ENCODE measurements at places on chromosomes 12 and 14.
A peak's percentile ranks its signal among the peaks of the same experiment; 100 is the strongest.

DNA sequence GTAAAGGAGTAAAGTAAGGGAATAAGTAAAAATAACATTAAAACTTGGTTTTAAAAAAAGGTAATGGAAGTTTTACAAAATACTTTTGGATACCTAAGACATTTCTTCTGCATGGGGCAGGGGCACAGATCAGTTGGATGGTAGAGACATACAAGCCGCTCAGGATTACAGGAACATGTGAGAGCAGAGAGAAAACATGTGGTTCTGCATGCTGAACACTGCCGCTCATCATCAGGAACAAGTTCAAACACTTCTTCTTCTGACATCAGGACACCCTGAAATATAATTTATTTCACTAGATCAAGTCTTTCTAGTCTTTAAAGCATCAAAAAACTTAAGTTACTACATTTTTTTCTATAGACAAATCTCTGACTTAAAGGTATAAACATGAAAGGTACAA, 60.9 kb upstream of the SLC6A13 start:
- DNase-seq: no peak

DNA sequence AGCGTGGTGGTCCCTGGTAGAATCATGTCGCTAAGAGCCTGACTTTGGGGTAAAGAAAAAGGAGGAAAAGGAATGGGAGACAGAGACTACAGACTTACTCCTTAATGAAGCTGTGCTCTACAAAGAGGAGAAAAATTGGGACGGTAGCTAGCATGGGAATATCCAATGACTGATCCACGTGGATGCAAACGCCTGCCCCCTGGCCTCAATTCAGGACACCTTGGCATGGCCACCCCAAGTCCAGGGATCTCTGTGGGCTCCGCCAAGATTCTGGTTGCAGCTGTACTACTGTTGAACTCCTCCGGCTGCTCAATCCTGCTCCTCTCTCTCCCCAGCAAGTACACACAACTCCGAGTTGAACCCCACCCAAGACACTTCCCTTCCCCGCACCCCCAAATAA, 70.5 kb upstream of the DIO3 start:
- no peak for DNase-seq

DNA sequence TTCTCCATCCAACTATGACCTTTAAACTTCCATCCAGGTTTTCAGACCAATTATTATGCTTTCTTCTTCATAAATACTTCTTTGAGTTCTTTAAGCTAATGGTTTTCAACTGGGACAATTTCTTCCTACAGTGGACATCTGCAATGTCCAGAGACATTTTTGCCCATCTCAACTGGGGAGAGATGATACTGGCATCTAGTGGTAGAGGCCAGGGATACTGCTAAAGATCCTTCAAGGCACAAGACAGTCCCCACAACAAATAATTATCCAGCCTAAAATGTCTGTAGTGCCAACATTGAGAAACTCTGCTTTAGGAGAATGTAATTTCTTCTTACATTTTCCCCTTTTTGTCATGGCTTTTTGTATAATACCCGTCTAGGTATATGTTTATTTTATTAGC, 10.6 kb downstream of the TRHDE start:
- DNase-seq: no peak

- DNase-seq: no peak
Measured at GRCh38 chr12:94282675-94283074, 134.3 kb downstream of the PLXNC1 start.

DNA sequence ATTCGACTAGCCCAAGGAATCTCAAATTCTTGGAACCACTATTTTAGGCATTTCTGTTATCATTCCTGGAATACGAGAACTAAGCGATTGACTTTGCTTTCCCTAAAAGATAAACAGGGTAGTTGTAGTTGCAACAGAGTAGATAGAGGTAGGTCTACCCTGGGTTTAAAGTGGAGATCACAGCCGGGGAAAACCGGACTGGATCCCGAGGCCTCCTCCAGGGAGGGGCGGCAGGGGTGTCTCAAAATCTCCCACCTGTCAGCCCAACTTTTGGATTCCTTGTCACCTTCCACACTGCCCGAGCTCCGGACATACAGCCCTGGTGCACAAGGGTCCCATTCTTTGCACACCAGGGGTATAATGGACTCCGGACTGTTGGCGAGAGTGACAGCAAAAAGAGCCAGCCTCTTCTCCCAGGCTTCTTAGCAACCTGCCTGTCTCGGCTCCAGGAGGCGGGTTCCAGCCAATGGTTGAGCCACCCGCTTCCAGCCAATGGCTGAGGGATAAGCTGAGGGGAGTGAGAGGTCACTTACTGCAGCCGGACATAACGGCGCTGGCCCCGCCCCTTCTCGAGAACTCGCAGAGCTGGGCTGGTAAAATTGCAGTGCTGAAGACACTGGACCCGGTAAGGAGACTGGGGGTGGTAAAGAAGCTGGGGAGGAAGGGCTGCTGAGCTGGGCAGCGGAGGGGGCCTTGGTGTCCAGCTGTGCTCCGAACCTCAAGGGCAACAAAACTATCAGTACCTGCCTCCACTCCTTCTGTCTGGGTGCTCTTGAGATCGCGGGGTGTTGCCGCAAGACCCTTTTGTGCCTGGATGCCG, at the start of gene SUOX:
Gene SUOX (plus strand): TSS at position 562 of the 820 bp plus-strand sequence. CDS start 4,946 bp downstream, outside the sequence.
- DNase-seq: peak; percentile 98

DNA sequence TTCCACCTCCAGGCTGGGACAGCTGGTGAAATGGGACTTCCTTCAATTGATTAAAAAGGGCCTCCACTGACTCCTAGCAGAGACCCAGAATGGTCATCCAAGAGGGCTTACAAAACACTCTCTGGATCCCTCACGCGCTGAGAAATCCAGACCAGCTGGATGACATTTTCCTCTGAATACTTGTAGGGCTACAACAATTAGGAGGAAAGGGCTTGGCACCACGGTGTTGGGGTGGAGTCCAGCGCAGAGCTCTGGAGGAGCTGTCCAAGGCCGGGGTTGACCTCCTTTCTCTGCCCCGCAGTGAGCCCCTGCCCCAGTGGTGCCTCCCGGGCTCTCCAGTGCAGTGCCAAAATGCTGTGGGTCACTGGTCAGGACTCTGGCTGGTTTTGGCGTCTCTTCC, 189.0 kb upstream of the CCND2 start:
- DNase-seq: no peak

GRCh38 chr12:67694306-67694900, 45.9 kb downstream of the DYRK2 start:
- no peak for DNase-seq

- no peak for DNase-seq
Measured at GRCh38 chr12:50514526-50515276, 9.9 kb downstream of the DIP2B start.

DNA sequence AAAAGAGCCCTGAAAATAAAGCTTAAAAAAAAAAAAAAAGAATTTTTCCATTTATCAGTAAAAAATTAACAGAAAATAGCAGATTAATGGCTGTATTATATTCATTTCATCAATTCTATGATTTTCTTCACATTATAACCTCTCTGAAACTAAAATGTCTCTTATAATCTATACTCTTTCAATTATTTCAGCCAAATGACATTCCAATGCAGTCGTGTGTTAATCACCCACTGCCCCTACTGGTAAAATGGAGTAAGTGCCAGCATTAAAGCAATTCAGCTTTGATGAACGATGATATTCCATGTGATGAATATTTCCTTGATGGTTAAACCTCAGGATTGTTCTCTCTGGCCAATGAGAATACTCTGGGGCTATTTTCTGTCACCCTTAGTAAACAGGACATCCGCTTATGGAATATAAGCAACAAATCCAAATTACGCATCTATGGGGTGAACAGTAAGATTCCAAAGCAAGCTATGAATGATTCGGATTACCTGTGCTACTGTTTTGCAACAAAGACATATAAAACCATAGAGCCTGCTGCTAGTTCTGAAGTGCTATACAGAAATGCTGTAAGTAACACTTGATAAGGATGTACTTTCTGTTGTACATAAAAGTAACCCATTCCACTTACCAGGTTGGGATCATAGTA, 20.3 kb upstream of the SYCP3 start:
- peak; percentile 8 for DNase-seq

- peak; percentile 2 for DNase-seq
Measured at GRCh38 chr14:46250113-46250703, 401.4 kb downstream of the RPL10L start.

DNA sequence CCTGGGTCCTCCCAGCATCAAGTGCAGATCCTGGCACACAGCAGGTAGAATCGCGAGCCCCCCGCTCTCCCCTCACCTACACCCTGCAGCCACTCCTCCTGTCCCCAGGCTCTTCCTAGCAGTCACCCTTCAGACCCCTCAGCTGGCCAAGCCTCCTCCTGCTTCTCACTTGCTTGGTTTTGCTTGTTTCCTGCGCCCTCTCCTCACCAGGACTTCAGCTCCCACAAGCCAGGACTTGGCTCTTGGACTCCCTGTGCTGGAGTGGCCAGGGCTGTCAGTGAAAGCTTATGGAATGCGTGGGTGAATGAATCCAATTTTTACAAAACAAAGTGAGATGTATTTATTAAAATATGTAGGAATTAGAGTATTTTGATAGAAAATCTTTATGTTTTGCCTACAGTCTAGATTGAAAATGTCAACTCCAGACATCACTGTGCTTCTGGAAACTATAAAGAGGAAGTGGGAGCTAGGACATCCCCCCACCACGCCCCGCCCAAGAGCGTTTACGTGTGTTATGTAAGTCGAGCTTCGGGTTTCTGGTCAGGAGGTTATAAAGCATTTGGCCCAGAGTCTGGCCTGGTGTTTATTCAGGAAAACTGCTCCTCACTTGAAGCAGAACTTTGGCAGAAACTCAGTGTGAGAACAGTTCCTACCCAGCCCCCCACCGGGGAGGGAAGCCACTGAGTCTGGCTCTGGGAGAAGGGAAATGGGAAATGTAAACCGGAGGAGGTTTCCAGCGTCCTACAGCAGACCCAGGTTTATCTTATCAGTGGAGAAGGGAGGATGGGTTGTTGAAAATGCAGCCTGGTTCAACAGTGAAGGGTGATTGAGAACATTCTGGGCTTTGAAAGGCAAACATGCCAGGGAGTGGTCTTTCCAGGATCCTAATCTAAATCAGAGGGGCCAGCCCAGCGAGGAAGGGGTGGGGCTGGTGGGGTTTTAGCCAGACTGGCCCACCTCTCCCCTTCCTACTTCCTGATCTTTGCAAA, 8.8 kb downstream of the ALDH2 start:
- DNase-seq: no peak

GRCh38 chr14:68088451-68088854, 268.9 kb downstream of the RAD51B start:
- peak; percentile 40 for DNase-seq

GRCh38 chr12:106598003-106598402, 15.2 kb downstream of the RFX4 start:
- no peak for DNase-seq

DNA sequence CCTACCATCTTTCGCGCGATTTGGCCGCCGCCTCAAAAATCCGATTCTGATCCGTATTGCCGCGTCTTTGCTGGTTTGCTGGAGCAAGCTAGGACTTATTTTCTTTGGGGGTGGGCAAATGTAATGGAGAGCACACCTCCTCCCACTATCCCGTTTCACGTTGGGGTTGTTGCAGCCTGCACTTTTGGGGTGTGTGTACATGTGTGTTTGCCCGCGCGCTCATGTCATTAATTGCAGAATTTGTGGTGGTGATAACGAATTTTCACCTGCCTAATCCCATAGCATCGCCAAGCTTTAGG, 657 bp downstream of the METAP2 start:
- DNase-seq: peak; percentile 35

GRCh38 chr14:99047441-99048031, 224.5 kb downstream of the BCL11B start:
- no peak for DNase-seq

- DNase-seq: no peak
Measured at GRCh38 chr12:118714500-118714899, 266.8 kb upstream of the SRRM4 start.

- DNase-seq: no peak
Measured at GRCh38 chr12:26750531-26751175, 82.3 kb downstream of the ITPR2 start.

- peak; percentile 38 for DNase-seq
Measured at GRCh38 chr14:21087294-21088091, 11.0 kb downstream of the ZNF219 start.

- peak; percentile 71 for DNase-seq
Measured at GRCh38 chr14:95291859-95292542, 27.7 kb downstream of the CLMN start.

- no peak for DNase-seq
Measured at GRCh38 chr12:26520869-26521268, 312.1 kb downstream of the ITPR2 start.

DNA sequence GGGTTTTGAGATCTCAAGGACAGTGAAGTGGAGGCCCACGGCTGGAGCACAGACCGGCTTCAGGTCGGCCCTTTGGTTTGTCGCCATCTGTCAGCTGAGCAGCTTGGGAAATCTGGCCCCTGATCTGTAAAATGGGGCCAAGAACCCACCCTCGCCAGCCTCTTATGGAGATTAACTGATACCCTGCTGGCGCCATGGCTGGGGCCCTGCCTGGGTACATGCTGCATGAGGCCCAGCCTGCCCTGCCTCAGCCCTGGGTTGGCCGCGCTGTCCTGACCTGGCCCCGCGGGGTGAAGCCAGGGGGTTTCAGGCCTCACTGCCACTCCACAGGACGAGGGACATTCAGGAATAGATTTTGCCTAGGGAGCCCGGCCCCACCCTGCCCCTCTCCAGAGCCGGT, 33.9 kb upstream of the MEG3 start:
- DNase-seq: no peak

GRCh38 chr12:101697930-101698799, 725 bp downstream of the CHPT1 start:
- DNase-seq: peak; percentile 5

GRCh38 chr14:98931911-98932310, 340.1 kb downstream of the BCL11B start:
- no peak for DNase-seq

- peak; percentile 47 for DNase-seq
Measured at GRCh38 chr14:50335989-50336824, 24.1 kb downstream of the DMAC2L start.

GRCh38 chr14:39873791-39874190, 441.6 kb upstream of the FBXO33 start:
- no peak for DNase-seq

DNA sequence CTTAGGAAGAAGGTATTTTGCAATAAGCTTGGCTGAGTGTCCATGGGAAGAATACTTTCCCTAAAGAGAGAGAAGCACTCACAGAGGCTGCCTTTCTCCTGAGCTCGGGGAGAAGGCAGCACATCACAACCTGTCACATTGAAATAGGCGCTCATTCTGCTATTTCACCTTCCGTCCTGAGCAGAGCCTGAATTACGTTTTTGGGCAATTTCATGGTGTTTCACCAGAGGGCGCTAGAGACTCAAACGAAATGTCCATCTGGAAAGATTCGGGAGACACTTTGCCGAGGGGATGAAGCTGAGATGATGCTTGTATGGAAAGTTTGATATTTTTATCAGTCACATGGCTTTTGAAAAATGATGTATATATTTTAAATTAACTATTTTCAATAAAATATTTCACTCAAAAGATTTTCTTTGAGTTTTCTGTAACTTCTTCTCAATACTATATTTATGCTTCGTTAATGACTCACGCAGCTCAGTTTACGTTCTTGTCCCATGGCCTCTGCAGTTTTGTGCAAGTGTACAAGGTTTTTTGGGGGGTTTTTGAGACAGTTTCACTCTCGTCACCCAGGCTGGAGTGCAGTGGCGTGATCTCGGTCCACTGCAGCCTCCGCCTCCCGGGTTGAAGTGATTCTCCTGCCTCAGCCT, 17.4 kb upstream of the B4GALNT3 start:
- peak; percentile 22 for DNase-seq

GRCh38 chr12:48789858-48790326, 1.0 kb upstream of the ADCY6 start:
- no peak for DNase-seq
